ENCODE measurements at places on chromosomes 6 and 20. TPM values are rescaled to one million over a fixed set of nuclear protein-coding genes. Genes with fewer than 3 reads are reported as not detected.

- peak; percentile 53 for DNase-seq
Observed at GRCh38 chr6:142207265-142207877, 60.3 kb downstream of the VTA1 start.

The ESR1 gene
- total RNA-seq: not detected

DNA sequence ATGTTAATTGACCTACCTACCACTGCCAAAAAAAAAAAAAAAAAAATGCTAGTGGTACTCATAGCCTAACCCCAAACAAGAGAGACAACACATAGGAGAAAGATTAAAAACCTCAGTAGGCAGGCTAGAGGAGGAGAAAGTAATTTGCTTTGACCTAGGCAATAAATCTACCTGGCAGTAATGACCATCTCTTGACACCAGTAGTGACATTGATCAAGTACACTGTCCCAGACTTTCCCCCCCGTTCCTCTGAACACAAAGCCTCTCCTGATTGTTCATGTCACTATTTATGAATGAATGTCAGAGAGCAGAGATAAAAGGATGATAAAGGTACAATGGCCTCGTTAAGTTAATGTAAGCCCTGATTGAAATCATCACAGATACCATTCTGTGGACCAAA lies 746.8 kb downstream of the CBLN4 start:
- no peak for DNase-seq

- no peak for DNase-seq
Observed at GRCh38 chr6:41136911-41137310, 17.2 kb downstream of the TREML1 start.

- DNase-seq: no peak
Observed at GRCh38 chr6:158506601-158507000, 53.3 kb upstream of the TMEM181 start.

- DNase-seq: no peak
Observed at GRCh38 chr6:88881451-88881850, 82.0 kb downstream of the RNGTT start.

The TTBK1 gene
- not detected for total RNA-seq

DNA sequence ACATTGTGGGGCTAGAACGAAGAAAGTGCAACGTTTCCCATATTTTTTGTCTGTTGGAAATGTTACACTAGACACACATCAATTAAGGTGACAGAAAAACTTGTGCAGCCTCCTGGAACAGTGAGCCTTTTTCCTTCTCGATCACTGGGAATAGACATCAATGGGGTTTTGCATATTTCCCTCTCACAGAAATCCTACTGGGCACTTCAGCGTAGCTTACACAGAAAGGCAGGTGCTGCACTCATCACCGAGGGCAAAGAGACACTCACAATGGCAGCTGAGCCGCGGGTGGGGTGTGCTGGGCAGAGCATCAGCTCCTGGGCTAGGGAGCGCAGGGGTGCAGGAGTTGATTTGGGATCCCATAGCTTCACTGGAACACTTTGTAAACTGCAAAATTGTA lies 64.5 kb downstream of the THBS2 start:
- no peak for DNase-seq

The LY6G6F gene
- not detected for total RNA-seq

The TRIM39 gene
- total RNA-seq: 6.7 TPM

DNA sequence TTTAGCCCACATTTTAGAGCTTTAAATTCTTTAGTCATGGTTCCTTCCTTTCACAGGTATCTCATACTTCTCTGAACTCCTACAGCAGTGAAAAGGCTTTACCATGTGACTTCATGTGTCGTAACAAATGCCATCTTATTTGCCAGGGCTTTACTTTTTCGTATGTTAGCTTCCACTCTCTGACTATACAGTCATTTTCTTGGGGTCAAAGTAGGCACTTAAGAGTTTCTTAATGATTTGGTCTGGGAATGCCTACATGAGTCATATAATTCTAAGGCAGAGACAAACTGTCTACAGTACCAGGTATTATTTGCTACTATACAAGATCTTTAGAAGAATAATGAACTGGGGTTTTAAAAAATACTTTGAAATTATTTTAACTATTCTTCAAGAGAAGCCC lies 15.0 kb downstream of the RAB23 start:
- DNase-seq: peak; percentile 49

The MYL9 gene
- 20.3 TPM for total RNA-seq

- DNase-seq: no peak
Observed at GRCh38 chr6:5762561-5762968, 244.2 kb downstream of the NRN1 start.

The ARMC12 gene
- total RNA-seq: not detected

DNA sequence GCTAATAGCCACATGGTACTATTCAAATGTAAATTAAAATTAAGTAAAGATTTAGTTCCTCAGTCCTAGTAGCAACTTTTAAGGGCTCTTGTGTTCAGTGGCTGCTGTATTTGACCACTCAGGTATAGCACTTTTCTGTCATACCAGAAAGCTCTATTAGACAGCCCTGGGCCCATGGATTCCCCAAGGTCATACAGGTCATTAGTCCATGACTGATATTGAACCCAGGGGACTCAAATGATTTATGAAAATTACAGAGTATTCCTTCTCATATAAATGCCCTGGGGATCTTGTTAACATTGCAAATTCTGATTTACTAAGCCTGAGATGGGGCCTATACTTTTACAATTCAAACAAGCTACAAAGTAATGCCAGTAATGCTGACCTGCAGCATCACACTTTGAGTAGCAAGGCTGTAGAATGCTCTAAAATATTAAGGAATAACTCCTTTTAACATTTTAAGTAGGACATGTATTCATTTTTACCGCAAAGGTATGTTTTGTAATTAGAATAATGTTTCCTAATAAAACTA lies 29.6 kb downstream of the RNF217 start:
- no peak for DNase-seq

The BMP6 gene
- total RNA-seq: not detected

- DNase-seq: no peak
Observed at GRCh38 chr6:26260725-26261490, 104.1 kb upstream of the BTN3A2 start.

DNA sequence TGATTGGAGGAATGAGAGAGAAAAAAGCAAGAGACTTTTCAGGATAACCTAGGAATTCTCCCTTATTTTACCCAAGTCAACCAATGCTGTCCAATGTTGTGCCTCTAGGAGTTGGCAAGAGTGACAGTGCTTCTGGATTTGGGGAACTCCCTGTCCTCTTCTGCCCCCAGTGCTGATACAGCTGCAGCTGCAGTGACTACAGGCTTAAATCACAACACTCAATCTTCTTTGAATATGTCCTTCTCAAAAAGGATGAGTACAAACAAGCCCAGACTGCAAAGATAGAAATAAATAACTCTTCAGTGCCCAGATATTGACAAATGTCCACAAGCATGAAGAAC lies 141.0 kb upstream of the COL21A1 start:
- DNase-seq: no peak

GRCh38 chr6:37259191-37259590 lies 1.2 kb upstream of the TMEM217 start:
- no peak for DNase-seq

DNA sequence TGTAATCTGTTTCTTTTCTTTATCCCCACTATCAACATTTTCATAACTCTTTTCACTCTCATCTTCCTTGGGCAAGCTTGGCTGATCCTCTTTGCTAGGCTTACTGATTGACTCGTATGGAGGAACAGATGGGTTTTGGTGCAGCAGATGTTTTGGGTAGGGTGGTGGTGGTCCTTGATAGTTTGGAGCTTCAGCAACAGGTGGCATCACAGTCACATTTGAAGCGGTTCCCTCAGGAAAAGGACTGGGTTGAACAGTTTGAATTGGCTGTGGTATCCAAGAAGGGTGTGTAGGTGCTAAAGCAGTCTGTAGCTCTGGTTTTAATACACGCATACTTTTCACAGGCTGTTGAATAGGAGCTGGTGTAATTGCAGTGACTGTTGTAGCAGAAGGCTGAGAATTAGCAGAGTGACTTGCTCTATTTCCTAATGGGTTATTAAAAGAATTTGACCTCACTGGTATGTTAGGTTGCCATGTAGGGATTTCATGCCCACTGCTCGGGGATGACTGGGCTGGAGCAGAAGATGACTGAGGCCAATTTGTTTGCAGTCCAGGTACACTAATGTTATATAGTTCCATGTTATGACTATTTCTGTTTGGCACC lies 34.5 kb downstream of the LATS1 start:
- DNase-seq: no peak

The GSTA3 gene
- not detected for total RNA-seq

The HDAC2 gene
- total RNA-seq: 88.2 TPM

DNA sequence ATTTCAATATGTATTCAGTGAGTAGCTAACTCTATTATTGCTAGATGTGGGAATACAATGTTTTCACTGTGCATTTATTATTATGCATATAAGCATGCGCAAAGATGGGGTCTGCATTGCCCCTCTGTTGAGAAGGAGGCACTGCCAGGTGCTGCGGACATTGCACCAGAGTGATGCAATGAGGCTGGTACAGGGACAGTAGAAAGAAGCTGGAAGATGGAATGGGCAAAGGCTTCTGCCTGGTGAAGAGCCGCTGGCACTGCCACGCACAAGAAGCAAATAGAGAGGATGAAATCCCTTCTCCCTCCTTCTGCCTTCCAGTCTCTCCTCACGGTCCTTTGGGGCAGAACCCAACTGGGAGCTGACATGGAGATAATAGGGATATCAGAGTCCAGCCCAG lies 154.5 kb upstream of the TNFAIP3 start:
- DNase-seq: no peak

DNA sequence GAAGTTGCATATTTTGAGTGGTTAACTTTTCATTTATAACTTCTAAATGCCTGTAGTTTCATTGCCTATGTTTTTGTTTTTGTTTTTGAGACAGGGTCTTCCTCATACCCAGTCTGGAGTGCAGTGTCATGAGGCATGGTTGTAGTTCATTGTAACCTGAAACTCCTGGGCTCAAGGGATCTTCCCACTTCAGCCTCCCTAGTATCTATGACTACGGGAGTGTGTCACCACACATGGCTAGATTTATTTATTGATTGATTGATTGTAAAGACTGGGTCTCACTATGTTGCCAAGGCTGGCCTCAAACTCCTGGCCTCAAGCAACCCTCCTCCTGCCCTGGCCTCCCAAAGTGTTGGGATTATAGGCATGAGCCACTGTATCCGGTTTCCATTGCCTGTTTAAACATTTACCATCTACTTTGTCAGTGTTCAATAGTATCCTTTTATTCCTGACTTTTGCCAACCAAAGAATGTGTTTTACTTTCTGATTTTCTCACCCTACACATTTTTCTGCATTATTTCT lies 144.6 kb downstream of the CDKAL1 start:
- no peak for DNase-seq

DNA sequence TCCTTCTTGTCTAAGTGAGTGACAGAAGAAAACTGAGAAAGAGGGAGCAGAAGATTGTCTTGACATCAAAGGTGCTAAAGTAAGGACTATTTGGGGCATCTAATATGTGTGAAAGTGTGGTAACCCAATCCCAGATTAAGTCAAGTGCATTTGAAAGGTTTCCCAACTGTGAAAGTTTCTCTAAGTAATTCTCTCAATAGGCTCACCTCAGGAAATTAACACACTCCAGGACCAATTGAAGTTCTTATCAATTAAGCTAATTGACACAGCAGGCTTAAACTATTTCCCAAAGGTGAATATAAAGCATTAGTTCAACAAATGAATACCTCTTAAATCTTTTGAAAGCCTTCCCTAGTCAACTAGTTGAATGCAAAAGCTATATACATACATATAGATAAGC lies 212.8 kb upstream of the FUT9 start:
- no peak for DNase-seq

DNA sequence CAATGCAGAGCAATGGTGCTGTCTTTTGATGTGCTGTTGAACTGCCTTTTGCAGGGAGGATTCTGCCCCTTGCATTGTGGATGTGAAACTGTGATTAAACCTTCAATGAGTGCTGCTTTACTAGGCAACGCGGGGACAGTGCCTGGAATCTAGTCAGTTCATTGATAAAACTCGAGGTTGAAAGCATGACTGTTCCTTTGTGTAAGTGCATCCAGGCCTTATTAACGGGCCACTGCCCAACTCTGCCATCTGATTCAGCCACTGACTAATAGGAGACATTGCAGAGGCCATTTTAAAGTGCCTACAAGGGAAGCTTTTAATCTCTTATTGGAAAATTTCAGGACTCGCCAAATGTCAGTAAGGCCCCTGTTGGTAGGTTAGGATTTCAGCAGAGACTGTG lies 49.3 kb downstream of the SLC35F1 start:
- peak; percentile 26 for DNase-seq
